ENCODE measurements at places on chromosomes 13 and 19. TPM values are rescaled to one million over a fixed set of nuclear protein-coding genes. Genes with fewer than 3 reads are reported as not detected.

DNA sequence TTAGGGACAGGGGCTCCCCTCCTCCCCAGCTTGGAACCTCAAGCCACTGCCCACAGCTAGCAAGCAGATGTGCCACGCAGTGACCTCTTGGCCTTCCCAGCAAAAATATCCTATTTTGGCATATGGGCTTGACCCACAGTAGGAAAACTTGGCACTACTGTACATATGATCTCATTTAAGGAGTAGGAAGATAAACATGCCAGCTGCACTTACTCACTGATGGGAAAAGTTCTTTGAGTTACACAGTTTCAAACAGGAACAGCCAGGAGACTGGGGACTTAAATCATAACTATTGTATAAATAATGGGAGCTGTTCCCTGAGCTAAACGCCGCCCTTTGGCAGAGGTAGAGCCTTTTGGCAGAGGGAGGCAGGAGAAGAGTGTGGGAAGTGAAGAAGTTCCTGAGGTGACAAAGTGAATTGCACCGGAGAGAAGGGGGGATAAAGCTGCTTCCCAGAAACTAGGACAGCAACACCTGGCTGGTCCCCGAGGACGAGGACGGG, 6.1 kb downstream of the SACS start:
- no peaks in the 10 kb centered on the region for H3K36me3 ChIP-seq
- peaks cover 23% of the 10 kb centered on the region for H3K4me1 ChIP-seq
- no peaks in the 10 kb centered on the region for H3K27me3 ChIP-seq
- peak overlapping the region; percentile 80 for H3K27ac ChIP-seq

TUBA3C gene
- not detected for total RNA-seq

GJB6 gene
- 28.6 TPM for total RNA-seq

HIPK4 gene
- total RNA-seq: 0.20 TPM
